ENCODE measurements at places on chromosomes 5 and 9. TPM values are rescaled to one million over a fixed set of nuclear protein-coding genes. Genes with fewer than 3 reads are reported as not detected.

- H3K27ac ChIP-seq = no peak overlapping the region
- no peak for DNase-seq
- no peaks in the 10 kb centered on the region for H3K36me3 ChIP-seq
- no peaks in the 10 kb centered on the region for H3K4me1 ChIP-seq
- no peak overlapping the region for H3K4me3 ChIP-seq
- no peaks in the 10 kb centered on the region for H3K27me3 ChIP-seq
Measured at GRCh38 chr5:66860199-66860975, 264.2 kb downstream of the MAST4 start.

- no peaks in the 10 kb centered on the region for H3K27me3 ChIP-seq
- H3K4me1 ChIP-seq = no peaks in the 10 kb centered on the region
- no peak overlapping the region for H3K27ac ChIP-seq
- no peak overlapping the region for H3K4me3 ChIP-seq
- no peak for DNase-seq
Measured at GRCh38 chr5:119954106-119954505, 324.7 kb downstream of the FAM170A start.

DNA sequence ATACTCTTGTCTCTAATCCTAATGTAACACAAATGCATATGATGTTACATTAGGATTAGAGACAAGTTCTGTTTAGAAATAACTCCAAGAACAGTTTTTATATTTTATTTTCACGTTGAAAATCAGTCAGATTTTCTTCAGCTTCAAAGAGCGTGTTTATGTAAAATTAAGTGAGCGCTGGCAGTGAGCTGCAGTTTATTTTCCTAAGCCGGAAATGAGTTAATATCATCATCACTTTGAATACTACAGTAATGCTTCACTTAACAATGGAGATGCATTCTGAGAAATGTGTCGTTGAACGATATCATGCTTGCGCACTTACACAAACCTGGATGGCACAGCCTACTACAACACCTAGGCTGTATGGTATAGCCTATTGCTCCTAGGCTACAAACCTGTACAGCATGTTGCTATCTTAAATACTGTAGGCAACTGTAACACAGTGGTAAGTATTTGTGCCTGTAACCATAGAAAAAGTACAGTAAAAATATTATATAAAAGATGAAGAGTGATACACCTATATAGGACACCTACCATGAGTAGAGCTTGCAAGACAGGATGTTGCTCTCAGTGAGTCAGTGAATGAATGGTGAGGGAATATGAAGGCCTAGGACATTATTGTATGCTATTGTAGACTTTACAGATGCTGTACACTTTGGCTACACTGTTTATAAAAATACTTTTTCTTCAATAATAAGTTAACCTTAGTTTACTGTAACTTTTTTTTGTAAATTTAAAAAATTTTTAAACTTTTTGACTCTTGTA is 65.9 kb upstream of the C5orf46 start:
- H3K27me3 ChIP-seq = no peaks in the 10 kb centered on the region
- no peaks in the 10 kb centered on the region for H3K4me1 ChIP-seq
- H3K36me3 ChIP-seq = no peaks in the 10 kb centered on the region
- DNase-seq = no peak
- no peak overlapping the region for H3K4me3 ChIP-seq
- no peak overlapping the region for H3K27ac ChIP-seq

GRCh38 chr9:90201766-90202165 is 440.9 kb downstream of the DIRAS2 start:
- no peak overlapping the region for H3K4me3 ChIP-seq
- H3K36me3 ChIP-seq = no peaks in the 10 kb centered on the region
- no peaks in the 10 kb centered on the region for H3K27me3 ChIP-seq
- no peak for DNase-seq
- no peaks in the 10 kb centered on the region for H3K4me1 ChIP-seq
- H3K27ac ChIP-seq = no peak overlapping the region

- H3K4me3 ChIP-seq = no peak overlapping the region
- DNase-seq = no peak
- H3K27me3 ChIP-seq = no peaks in the 10 kb centered on the region
Measured at GRCh38 chr9:116673375-116673774, 13.7 kb upstream of the TRIM32 start.

GRCh38 chr5:175025077-175025476 is 300.7 kb downstream of the MSX2 start:
- no peak for DNase-seq
- H3K27me3 ChIP-seq = no peaks in the 10 kb centered on the region

DNA sequence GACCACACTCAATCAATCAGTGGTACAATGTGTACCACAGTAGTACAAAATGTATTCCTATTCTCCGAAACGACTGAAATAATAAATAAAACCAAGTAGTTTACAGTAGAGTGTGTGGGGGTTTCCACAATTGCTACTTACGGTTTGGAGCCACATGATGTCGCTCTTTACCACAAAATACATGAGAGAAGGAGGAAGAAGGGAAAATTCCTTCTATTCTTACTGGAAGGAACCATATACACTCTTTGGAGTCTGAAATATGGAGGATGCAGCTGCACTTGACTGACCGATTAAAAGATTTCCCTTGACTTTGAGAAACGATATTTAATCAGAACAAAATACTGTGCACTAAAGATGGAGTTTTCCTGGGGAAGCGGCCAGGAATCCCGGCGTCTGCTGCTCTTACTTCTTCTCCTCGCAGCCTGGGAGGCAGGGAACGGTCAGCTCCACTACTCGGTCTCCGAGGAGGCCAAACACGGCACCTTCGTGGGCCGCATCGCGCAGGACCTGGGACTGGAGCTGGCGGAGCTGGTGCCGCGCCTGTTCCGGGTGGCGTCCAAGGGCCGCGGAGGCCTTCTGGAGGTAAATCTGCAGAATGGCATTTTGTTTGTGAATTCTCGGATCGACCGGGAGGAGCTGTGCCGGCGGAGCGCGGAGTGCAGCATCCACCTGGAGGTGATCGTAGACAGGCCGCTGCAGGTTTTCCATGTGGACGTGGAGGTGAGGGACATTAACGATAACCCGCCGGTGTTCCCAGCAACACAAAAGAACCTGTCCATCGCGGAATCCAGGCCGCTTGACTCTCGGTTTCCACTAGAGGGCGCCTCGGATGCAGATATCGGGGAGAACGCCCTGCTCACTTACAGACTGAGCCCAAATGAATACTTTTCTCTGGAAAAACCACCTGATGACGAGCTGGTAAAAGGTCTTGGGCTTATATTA is at the start of gene PCDHA4:
PCDHA4 (plus strand) TSS at position 235 of the 942 bp plus-strand sequence.
- no peaks in the 10 kb centered on the region for H3K4me1 ChIP-seq
- no peaks in the 10 kb centered on the region for H3K27me3 ChIP-seq
- no peaks in the 10 kb centered on the region for H3K36me3 ChIP-seq
- H3K4me3 ChIP-seq = peak within 1 kb of the TSS; percentile 54
- H3K27ac ChIP-seq = no peak within 1 kb of the TSS

DNA sequence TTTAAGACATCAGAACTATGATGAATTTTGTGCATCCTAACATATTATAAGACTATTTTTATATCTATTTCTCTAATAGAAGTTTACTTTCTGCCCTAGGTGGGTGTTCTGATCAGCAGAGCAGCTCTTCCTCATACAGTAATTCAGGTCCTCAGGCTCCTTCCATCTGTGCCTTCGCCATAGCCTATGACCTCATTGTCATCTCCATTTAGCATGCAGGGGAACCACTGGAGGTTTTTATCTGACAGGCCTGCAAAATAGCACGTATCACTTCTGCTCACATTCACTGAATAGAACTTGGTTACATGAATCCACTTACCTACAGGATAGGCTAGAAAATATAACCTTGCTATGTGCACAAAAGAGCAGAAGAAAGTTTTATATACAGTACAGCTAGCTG is 159.4 kb upstream of the CCNH start:
- H3K36me3 ChIP-seq = no peaks in the 10 kb centered on the region
- DNase-seq = no peak
- no peaks in the 10 kb centered on the region for H3K4me1 ChIP-seq
- H3K27me3 ChIP-seq = no peaks in the 10 kb centered on the region
- H3K27ac ChIP-seq = no peak overlapping the region

GRCh38 chr5:178751286-178751685 is 20.8 kb upstream of the ZNF354A start:
- no peaks in the 10 kb centered on the region for H3K4me1 ChIP-seq
- no peaks in the 10 kb centered on the region for H3K36me3 ChIP-seq
- DNase-seq = no peak
- H3K27ac ChIP-seq = no peak overlapping the region
- no peaks in the 10 kb centered on the region for H3K27me3 ChIP-seq

DNA sequence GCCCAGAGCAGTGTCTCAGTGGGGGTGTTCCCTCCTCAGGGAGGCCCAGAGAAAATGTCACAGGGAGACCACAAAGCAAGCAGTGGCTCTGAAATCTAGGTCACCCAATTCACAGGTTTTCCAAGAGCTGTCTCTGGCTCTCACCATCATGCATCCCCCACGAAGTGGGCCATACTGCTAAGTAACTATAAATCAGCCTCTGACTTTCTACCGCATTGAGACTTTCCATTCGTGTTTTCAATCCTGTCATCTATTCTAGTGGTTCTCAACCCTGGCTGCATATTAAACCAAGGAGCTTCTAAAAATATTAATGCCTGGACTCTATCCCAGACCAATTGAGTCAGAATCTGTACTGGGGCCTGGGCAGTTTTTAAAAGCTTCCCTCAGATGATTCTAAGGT is 2.0 kb upstream of the C1QTNF3 start:
- peaks cover 41% of the 10 kb centered on the region for H3K4me1 ChIP-seq
- H3K27ac ChIP-seq = no peak overlapping the region
- no peak for DNase-seq
- H3K27me3 ChIP-seq = no peaks in the 10 kb centered on the region
- H3K36me3 ChIP-seq = no peaks in the 10 kb centered on the region

GRCh38 chr5:54718656-54719055 is 201.1 kb downstream of the SNX18 start:
- H3K4me1 ChIP-seq = peaks cover 24% of the 10 kb centered on the region
- H3K27me3 ChIP-seq = no peaks in the 10 kb centered on the region
- no peaks in the 10 kb centered on the region for H3K36me3 ChIP-seq
- H3K27ac ChIP-seq = no peak overlapping the region
- peak; percentile 92 for DNase-seq

- H3K36me3 ChIP-seq = no peaks in the 10 kb centered on the region
- H3K4me1 ChIP-seq = no peaks in the 10 kb centered on the region
- no peak overlapping the region for H3K27ac ChIP-seq
- DNase-seq = no peak
Measured at GRCh38 chr5:40396317-40396716, 283.4 kb upstream of the PTGER4 start.

DNA sequence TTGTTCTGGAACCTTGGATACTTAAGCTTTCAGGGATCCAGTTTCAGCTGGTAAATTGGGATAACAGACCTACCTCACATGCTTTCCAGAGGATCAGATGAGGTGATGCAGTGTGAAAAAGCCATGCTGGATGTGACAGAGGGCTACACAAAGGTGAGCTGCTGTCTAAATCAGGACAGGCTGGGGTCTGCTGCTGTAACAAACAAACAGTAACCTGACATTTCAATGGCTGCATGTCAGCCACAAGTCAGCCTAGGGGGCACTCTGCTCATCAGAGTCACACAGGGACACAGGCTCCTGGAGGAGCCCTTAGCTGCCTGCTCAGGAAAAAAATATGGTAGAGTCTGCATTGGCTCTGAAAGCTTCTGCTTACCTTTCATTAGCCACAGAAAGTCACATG is 66.7 kb upstream of the EGFLAM start:
- no peak overlapping the region for H3K27ac ChIP-seq
- H3K4me3 ChIP-seq = no peak overlapping the region
- H3K36me3 ChIP-seq = no peaks in the 10 kb centered on the region
- no peak for DNase-seq
- no peaks in the 10 kb centered on the region for H3K27me3 ChIP-seq
- no peaks in the 10 kb centered on the region for H3K4me1 ChIP-seq

DNA sequence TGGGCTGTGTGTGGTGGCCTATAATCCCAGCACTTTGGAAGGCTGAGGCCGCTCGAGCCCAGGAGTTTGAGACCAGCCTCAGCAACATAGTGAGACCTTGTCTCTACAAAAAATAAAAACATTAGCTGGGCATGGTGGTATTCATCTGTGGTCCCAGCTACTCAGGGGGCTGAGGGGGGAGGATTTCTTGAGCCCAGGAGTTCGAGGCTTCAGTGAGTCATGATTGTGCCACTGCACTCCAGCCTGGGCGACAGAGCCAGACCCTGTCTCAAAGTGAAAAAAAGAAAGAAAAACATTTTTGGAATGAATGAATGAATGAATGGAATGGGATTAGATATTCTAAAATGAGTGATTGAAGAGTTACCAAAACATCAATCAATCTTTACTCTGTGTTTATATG is 85.8 kb downstream of the FGF1 start:
- H3K36me3 ChIP-seq = peaks cover under 1% of the 10 kb centered on the region
- peaks cover 23% of the 10 kb centered on the region for H3K4me1 ChIP-seq
- peak overlapping the region; percentile 53 for H3K27ac ChIP-seq
- no peak for DNase-seq

- H3K4me3 ChIP-seq = no peak overlapping the region
- H3K27ac ChIP-seq = no peak overlapping the region
Measured at GRCh38 chr5:143676802-143677201, 135.2 kb upstream of the HMHB1 start.

CPEB4 gene
- total RNA-seq = 57.6 TPM

LVRN gene
- total RNA-seq = 1.3 TPM

TAS2R1 gene
- not detected for total RNA-seq

Data from esophagus muscularis mucosa (tissue), 4 donors.